IMR-90 (cell line): ENCODE measurements at places on chromosomes 11 and 22. TPM values are rescaled to one million over a fixed set of nuclear protein-coding genes. Genes with fewer than 3 reads are reported as not detected.

- peak; percentile 94 for DNase-seq
Observed at GRCh38 chr11:58027341-58027740, 3.4 kb upstream of the OR6Q1 start.

- no peak for DNase-seq
Observed at GRCh38 chr11:107706531-107706930, 5.3 kb downstream of the SLN start.

- peak; percentile 42 for DNase-seq
Observed at GRCh38 chr11:30561691-30562415, 24.3 kb downstream of the MPPED2 start.

DNA sequence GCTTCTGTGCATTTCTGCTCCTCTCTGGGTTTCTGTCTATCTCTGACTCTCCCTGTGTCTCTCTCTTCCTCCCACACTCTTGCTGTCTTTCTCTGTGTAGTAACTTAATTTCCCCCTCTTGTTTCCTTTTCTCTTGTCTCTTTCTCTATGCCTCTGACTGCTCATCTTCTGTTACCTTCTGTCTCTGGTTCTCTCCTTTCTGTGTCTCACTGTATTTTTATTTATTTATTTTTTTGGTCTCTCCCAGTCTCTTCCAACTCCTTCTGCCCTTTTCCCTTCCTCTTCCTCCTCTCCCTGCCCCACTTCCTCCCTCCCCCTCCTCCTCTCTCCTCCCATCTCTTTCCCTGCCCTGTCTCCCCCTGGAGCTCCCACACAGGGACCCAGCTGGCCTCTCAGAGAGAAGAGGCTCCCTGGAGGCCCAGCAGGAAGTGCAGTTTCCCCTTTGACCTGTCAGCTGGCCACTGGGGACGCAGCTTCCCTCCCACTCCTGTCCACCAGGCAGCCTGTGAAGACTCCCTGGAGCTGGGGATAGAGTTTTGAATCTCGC lies 38.3 kb upstream of the MYH9 start:
- DNase-seq, result peak; percentile 53

- no peak for DNase-seq
Observed at GRCh38 chr11:111361874-111362273, 17.2 kb downstream of the POU2AF1 start.

DNA sequence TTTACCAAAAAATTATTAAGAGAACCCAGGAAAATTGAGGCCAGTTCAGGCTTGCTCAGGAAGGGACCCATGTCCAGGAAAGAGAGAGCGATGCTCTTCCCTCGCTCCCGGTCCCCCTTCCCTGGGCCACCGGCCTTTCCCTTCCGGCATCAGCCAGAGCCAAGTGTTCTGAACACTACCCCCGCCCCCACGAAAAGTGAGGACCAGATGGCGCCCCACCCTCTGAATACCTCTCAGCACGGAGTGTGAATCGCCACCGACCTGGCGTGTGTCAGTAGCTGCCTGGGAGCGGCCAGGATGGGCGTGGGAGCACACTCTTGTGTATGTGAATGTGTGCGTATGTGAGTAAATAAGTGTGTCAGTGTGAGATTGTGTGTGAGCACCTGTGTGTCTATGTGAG lies 20.2 kb downstream of the RPS6KA4 start:
- no peak for DNase-seq

DNA sequence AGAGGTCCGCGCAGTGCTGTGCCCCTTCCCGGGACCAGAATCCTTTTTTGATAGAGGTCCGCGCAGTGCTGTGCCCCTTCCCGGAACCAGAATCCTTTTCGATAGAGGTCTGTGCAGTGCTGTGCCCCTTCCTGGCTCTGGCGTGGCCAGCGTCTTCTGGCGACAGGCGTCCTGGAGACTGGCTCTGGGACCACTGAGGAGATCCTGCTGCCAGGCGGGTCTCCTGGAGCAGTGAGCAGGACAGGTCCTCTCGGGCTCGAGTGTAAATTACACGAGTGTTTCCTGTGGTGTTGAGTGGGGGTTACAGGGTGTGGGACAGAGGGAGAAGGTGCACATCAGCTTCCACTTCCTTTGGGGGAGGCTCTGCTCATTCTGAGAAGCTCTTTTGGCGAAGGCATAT lies 98.1 kb downstream of the TBC1D22A start:
- DNase-seq, result no peak

Gene TMPRSS13
- not detected in 2 replicates for total RNA-seq
